K562 (cell line): ENCODE measurements at places on chromosomes 12 and 14.
A peak's percentile ranks its signal among the peaks of the same experiment; 100 is the strongest.

- no peak for DNase-seq
Observed at GRCh38 chr14:87052646-87053225, 940.2 kb downstream of the GALC start.

GRCh38 chr14:59254911-59255545, 66.6 kb downstream of the DAAM1 start:
- DNase-seq = no peak

DNA sequence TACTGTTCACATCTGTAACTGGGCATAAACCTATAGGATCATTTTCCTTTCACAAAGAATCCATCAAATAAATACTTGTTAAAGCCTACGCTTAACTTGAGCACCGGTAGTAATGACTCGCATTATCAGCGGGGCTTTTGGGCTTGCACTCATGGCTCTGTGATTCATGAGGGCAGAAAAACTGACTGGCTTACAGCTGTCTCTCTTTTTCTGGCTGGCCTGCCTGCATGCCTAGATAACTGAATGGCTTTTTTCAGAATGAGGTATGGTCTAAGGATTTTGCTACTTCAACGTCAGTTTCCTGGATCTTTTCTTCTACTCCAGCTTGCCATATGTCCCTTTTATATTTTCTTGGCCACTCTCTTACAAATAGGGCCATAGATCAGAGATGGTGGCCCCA, 531.1 kb downstream of the NRXN3 start:
- no peak for DNase-seq

GRCh38 chr12:130573766-130574165, 142.3 kb downstream of the RIMBP2 start:
- DNase-seq = no peak

DNA sequence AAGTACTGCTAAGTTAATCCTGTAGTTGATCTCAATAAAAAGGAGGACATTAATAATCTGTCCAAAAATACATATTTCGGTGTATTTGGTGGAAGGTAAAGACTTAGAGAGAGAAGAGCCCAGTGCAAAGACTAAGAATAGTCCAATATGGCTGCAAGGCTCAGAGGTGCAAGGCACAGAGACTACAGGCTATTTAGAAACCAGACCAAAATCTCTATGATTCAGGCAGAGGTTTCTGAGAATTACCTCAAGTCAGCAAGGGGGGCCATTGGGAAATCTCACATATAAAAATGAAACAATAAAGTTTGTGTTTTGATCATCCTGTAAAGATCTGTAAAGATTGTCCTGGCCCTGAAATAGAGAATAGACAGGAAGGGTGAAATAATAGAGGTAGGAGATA, 1173.0 kb downstream of the VRK1 start:
- DNase-seq = no peak

- no peak for DNase-seq
Observed at GRCh38 chr14:101781240-101782061, 19.9 kb downstream of the PPP2R5C start.

- DNase-seq = no peak
Observed at GRCh38 chr12:94260717-94261116, 112.3 kb downstream of the PLXNC1 start.

- DNase-seq = no peak
Observed at GRCh38 chr14:88002421-88003075, 2.4 kb upstream of the GPR65 start.

DNA sequence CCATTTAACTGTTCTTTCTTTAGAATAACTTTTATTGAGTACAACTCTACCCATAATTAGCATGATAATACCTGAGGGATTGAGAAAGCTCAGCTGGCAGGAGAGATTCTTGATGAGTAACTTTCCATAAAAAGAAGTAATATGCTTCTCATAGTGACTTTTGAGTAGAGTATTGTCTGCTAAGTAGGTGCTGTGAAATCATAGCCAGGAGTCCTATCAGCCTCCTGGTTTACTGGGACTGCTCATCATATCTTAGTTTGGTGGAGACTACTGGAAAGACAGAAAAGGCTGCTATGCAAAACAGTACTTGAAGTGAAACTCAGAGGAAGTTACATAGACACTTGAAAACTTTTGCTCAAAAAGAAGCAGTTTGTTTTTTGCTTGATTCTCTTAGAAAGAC, 113.3 kb upstream of the ATP2B1 start:
- DNase-seq = no peak

DNA sequence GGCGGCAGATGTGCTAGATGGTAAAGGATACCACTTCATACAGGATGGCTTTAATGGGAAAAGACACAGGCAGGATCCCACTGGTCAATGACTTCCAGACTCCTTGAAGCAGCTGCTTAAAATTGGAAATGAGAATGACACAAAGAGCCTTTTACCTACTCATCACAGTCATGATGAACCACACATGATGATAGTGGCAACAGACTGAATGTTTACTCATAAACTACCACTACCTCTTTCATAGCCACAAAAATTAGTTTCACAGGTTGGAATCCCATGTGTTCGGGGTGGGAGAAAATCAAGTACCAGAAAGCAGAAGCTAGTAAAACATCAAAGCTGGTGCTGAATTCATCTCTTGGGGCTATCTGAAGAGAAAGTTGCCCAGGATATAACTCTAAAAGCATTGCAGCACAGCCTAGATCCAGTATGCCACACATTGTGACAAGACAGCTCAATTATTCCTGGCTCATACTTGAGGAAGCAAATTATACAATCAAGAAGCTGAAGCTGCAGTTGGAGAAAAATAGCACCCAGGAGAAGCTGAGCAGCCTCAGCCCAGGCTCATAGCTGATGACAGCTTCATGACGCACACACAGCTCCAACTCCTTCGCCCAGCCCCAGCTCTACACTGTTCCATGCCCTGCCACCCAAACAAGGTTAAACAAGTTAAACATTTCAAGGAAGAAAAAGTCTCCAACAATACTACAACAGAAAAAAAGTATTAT, 29.0 kb upstream of the C12orf50 start:
- DNase-seq = no peak

- no peak for DNase-seq
Observed at GRCh38 chr14:31884238-31884637, 192.9 kb upstream of the ARHGAP5 start.

DNA sequence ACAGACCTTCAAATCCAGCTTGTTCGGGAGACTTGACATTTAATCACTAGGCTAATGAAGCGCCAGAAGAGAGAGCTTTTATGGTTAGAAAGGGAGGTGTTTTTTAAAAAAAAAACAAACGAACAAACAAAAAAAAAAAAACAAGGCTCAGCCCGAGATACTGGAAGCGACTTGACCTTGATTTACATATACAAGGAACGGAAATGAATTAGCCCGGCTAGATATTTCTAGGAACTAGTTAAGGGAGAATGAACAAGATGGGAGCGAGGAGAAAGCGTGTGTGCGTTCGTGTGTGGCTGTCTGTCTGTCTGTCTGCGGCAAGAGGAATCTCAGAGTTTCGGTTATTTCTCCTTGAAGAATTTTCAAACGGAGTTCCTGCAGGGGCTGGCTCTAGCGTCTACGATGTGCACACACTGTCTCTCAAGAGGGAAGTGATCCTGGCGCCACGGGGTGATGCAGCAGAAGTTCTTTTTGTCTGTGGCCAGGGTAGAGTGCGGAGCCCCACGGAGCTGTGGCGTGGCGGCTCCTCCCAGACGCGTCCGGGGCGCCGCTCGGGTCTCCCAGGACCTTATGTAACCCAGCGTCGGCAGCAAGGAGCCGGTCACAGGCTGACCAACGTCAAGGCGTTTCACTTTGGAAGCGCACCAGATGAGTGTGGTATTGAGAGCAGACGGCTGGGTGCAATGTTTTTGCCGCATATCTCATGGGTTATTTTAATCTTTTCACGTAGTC, 18.8 kb downstream of the SOCS2 start:
- peak; percentile 78 for DNase-seq

DNA sequence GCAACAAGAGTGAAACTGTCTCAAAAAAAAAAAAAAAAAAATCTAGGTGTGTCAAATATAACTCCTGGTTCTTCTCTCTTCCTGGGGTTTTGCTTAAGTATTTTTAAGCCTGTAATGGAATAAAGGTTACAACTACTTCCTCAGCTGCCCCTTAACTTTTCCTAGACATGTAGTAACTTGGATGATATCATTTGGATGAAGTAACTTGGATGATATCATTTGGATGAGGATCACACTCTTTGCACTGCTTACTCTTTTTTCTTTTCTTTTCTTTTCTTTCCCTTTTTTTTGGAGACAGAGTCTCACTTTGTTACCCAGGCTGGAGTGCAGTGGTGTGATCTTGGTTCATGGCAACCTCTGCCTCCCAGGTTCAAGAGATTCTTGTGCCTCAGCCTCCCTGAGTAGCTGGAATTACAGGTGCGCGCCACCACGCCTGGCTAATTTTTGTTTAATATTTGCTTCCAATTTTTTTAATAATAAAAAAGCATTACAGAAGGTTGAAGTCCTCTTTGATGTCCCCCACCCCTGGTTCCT, 775 bp upstream of the FAM186A start:
- no peak for DNase-seq
